Trophoblast cell (in vitro differentiated cells and primary cell): ENCODE measurements at places on chromosomes 6 and 20.

DNA sequence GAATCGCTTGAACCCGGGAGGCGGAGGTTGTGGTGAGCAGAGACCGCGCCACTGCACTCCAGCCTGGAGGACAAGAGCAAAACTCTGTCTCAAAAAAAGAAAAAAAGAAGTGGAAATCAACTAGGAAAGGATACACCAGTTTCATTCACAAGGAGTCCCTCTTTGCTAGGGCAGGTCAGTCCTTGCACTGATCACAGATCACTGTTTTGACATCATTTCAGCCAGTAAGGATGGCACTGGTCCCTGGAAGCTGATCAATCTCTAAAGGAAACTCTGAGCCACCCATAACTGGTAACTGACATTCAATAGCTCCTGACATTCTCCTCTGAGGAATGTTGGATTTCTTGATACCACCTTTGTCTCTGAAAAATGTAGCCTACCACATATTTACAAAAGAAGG lies 243.1 kb upstream of the SLC35B3 start:
- DNase-seq: no peak

DNA sequence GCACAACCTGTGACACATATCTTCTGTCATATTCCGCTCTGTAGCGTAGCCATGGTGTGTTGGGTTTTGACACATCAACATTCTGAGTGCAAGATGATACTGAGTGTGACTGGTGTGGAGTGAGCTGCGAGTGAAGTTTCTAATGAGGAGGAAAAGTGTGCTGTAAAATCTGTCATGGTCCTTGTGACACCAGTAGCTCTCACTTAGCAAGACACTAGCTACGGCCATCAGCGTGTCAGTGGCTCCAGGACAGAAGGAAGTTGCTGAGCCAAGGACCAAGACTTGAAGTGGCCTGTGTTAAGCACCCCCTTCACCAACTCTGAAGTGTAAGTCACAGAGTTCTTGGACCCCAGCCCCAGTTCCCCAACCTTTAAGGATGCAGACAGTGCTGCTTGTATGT lies 72.1 kb downstream of the TSHZ2 start:
- no peak for DNase-seq

- peak; percentile 43 for DNase-seq
Measured at GRCh38 chr20:10469599-10469998, 34.5 kb downstream of the SLX4IP start.

DNA sequence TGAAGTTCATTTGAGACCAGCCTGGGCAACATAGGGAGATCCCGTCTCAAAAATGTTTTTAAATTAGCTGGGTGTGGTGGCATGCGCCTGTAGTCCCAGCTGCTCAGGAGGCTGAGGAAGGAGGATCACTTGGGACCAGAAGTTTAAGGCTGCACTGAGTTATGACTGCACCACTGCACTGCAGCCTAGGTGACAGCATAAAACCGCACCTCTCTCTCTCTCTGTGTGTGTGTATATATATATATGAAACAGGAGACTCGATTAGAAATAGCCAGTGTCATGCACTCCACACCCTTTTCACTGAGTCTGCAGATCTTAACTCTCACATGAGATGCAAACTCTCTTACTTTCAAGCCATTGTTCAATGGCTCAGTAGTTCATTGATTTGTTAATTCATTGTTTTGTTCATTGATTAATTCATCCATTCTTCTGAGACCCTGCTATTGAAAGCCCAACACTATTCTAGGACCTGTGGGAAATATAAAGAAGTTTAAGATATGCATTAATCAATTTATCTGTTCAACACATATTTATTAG lies 52.4 kb upstream of the MRPS10 start:
- no peak for DNase-seq

GRCh38 chr6:127191716-127192115 lies 73.2 kb downstream of the RSPO3 start:
- DNase-seq: no peak

DNA sequence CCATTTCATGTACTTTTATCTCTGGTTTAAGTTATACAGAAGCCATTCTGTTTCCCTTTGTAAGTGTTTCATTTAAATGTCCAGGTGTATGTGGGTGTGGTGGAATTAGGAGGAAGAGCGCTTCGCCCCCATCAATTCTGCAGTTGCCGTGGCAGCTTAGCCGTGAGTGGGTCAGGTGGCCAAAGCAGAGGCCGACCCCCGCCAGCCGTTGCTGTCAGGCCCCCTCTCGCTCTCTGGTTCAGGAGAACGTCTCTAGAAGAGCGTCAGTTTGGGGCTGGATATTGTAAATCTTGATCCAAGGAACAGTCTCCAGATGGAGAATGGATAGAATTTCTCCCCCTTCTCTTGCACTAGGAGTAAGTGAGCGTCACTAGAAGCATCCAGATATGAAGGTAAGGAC lies 367.4 kb downstream of the FOXA2 start:
- no peak for DNase-seq

DNA sequence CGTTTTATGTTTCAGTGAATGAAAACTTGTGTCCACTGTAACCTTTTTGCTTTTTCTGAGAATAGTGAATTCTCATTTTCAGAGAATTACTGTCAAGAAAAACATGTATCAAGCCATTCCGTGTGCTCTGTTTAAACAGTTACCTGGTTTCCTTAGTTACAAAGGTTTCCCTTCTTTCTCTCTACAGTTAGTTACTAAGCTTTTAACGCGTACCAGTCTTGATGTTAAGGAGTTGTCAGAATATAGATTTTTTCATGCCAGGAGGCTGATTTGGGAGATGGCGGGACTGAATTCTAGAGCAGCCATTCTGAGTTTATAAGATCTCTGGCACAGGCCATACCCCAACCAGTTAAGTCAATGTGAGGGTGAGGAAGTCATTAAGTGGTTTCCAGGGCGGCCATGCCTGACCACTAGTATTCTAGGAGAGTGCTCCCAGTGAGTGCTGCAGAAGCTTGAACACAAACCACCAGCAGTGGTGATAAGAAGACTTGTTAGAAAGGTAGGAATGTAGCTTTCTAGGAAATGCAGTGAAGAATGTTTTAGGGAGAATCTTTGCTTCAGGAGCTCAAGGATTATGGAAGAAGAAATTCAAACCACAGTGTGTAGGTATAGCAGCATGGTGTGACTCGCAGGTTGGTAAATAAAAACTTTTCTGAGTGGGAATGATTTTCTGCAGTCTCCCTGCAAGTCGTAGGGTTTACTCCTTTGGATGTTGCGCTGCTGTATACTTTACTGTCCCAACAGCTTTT lies 112.9 kb downstream of the JARID2 start:
- peak; percentile 76 for DNase-seq

- no peak for DNase-seq
Measured at GRCh38 chr6:149723262-149723661, 5.4 kb upstream of the LATS1 start.

DNA sequence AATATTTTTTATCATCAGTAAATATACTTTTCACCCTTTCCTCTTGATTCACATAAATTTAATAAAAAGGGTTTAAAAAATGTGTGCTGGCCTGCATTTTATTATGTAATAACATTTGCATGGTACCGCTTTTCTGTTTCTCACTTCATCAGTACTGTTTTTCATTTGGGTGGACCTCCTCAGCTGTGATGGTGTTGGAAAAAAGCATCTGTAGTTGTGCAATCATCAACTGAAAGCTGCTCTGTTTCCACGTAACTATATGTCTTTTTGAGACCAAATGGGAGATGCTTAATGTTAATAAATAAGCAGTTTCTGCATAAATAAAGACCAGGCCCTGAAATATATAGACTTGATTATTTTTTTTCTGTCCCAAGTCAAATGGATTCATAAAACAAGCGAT lies 31.6 kb upstream of the CENPW start:
- no peak for DNase-seq

GRCh38 chr6:13066820-13067219 lies 261.5 kb downstream of the TBC1D7 start:
- DNase-seq: no peak

DNA sequence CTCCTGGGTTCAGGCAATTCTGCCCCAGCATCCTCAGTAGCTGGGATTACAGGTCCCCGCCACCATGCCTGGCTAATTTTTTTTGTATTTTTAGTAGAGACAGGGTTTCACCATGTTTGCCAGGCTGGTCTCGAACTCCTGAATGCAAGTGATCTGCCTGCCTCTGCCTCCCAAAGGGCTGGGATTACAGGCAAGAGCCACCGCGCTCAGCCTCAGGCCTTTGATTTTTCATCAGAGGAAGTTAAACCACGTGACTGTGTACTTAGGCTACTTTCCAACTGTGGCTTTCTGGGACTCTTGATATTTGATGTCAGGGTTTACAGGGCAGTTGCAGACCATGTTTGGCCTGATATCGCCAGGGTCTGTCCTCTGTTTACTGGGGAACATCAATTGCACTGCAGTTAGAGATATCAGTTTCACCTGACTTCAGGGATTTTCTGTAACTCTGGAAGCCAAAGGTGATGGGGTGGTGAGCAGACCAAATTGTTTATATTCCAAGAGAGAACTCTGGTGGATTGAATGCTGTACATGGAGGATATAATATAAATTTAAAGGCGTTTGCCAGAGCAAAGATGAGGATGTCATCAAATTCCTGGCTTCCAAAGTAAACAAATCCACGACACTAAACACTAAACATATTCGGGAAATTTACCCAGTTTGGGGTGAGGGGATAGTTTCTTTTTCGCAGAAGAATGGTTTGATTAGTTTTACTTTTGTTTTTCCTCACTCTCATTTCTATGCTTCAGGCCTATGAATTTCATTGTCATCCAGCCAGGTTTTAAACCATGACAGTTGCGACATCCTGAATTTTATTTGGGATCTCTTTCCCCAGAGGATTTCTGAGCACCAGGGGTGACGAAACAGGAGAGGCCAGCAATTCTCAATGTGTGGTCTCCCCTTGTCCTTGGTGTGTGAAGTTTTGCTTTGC lies 4.2 kb downstream of the PSMF1 start:
- peak; percentile 8 for DNase-seq

- DNase-seq: no peak
Measured at GRCh38 chr20:50532221-50532620, 22.0 kb downstream of the PTPN1 start.

GRCh38 chr6:169420912-169421543 lies 167.4 kb upstream of the THBS2 start:
- peak; percentile 55 for DNase-seq

DNA sequence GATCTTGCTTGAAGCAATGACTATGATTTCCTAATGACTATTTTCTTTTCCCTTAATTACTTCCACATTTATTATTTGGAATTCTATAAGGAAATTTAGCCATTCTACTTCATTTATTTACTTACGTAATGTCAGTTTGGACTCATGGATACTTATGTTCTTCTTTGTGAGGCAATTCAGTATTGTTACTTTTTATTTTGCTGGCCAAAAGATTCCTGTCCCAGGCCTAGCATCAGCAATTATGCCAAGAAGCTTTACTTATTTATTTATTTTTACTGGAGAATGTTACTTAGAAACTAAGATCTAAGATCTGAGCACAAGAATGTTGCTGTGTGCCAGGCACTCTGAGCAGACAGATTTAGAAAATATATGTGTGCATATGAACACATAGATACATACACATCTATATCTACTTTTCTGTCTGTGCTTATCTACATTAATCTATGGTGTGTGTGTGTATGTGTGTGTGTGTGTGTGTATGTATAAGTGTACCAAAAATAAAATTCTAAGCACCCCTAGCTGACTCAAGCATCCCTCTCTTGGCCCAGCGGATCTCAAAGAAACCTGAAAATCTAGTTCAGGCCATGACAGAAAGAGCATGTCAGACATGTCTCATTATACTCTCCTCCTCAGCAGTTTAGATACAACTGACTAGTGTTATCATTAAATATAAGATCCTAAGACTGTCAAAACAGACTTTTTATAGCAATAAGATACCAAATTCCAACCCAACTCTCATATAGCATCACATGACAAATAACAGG lies 640.0 kb upstream of the GJE1 start:
- peak; percentile 72 for DNase-seq

- peak; percentile 39 for DNase-seq
Measured at GRCh38 chr6:11975353-11975977, 36.6 kb upstream of the HIVEP1 start.

DNA sequence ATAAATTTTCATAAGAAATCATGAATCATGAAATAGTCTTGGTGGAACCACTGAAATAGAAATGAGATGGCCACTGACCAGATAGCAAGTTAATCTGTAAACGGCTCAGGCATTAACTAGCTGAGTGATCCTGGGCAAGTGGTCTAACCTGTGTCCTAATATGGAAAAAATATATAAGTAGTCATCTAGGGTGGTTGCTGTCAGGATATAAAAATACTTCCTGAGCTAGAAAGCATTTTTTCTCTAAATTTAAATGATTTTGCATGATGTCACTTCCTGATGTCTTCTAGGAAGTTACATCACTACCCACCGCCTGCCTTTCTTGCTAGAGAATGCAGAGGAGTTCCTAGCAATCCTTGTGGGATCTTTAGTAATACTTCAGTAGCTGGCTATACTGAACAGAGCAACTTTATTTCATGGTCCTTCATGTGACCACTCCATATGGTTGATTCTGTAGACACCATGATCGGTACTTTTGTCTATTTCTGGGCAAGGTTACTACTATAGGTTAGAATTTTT lies 228.1 kb upstream of the CEP162 start:
- no peak for DNase-seq

GRCh38 chr6:71468841-71469700 lies 180.5 kb downstream of the OGFRL1 start:
- DNase-seq: peak; percentile 64

DNA sequence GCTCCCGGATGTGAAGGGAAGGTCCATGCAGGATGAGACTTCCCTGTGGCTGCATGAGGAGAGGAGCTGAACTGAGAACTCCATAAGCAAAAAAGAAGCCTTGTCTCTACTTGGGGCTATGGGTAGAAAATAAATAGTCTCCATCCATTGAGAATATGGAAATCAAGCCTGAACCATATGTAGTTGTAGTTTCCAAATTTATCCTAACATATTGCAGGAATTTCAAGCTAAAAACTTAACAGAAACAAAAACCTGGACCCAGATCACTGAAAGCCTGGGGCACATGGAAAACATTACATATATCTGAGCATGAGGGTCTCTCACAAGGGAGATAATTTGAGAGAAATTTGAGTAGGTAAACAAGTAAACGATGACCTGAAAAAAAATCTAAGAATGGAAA lies 94.9 kb upstream of the C6orf118 start:
- DNase-seq: no peak

DNA sequence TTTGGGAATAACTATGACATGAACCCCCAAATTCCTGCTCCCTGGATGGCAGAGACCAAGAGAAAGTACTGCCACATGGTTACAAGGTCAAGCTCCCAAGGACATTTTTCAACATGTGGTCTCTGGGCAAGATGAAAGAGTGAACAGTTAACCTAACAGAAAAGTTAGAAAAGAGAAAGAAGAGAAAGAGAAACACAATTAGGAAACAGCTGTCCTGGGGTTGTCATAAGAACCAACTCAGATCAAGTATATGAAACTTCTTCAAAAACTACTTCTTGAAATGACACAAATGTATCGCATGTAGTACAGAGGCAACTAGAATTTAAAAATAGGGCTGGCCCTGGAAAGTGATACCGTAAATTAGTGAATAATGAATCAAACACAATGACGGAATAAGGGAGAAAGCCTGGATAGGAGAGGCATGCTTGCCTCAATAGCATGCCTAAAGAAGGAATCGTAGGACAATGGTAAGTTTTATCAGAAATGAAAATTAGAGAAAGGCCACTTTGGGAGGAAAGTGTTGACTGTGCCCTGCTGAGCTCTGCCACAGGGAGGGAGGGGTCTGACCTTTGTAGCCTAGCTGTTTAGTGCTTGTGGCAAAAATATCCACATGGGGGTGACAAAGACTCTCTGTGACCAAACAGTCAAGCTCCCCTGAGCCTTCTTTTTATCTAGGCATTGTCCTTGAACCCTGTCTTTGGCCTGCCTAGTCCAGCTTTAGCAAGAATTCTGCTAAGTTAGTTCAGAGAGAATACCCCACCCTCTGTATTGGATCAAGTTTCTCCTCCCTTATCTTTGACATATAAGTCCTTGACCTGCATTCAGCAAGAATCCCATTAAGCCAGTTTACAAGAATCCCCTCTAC lies 4.3 kb upstream of the DCBLD1 start:
- DNase-seq: no peak

GRCh38 chr6:121733234-121733633 lies 297.8 kb downstream of the GJA1 start:
- DNase-seq: no peak
